ENCODE measurements at places on chromosomes 1 and 21.

- no peak for DNase-seq
Measured at GRCh38 chr1:211687462-211688215, 12.2 kb upstream of the NEK2 start.

GRCh38 chr21:27423038-27423437 lies 456.1 kb upstream of the ADAMTS5 start:
- DNase-seq = peak; percentile 74

- no peak for DNase-seq
Measured at GRCh38 chr1:3865606-3866160, 8.4 kb downstream of the DFFB start.

- no peak for DNase-seq
Measured at GRCh38 chr1:210189426-210189825, 43.2 kb upstream of the SERTAD4 start.

GRCh38 chr1:16183765-16184556 lies 28.1 kb upstream of the EPHA2 start:
- DNase-seq = no peak

DNA sequence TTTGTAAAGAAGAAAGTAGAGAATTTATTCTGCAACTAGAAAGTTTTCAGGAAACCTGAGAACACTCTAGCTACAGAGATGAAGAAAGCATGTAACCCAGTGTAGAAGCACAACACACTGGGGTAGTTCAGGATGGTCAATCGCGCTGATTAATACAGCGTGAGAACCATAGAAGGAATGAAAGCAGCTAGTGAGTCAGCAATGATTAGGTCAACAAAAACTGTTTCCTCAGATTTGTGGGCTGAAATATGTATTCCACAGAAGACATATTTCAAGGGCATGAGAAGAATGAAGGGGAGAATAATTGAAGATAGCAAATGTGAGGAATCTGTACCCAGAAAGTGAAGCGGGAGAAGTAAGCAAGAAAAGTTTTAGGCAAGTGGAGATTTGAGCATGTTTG lies 97.8 kb upstream of the ADGRL2 start:
- DNase-seq = no peak

DNA sequence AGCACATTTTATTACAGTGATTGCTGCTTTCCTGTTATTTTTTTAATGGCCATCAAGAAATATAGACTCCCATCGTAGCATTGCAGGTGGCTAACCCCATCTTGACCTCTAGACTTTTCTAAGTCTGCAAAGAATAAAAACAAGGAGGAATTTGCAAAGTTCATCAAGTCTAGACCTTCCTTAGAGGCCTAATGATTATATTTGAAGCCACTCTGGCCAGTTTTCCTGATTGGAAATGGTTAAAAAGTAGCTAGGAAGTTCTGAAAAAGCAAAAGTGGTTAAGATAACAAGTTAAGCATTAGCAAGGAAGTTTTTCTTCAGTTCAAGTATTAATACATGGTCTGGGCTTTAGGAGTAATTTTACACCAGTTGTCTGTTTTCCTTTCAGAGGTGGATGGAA lies 16.7 kb upstream of the KCNJ15 start:
- no peak for DNase-seq

GRCh38 chr1:76070538-76070937 lies 4.0 kb upstream of the ST6GALNAC3 start:
- no peak for DNase-seq

DNA sequence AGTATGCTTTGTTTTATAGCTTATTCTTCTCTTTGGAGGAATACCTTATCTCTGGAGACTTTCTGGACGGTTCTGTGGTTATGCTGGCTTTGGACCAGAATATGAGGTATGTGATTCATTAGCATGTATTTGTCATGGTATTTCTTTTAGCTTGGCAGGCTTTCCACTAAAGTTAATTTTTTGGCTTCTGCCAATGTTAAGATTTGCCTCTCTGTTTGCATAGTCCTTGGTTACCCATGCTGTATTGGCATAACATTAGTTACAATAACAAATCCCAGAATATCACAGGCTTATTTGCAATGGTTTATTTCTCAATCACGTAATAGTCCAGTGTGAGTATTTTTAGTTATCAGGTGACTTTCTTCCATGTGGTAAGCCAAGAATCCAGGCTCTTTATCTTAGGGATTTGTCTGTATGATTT lies 9.7 kb downstream of the ZMPSTE24 start:
- peak; percentile 70 for DNase-seq

DNA sequence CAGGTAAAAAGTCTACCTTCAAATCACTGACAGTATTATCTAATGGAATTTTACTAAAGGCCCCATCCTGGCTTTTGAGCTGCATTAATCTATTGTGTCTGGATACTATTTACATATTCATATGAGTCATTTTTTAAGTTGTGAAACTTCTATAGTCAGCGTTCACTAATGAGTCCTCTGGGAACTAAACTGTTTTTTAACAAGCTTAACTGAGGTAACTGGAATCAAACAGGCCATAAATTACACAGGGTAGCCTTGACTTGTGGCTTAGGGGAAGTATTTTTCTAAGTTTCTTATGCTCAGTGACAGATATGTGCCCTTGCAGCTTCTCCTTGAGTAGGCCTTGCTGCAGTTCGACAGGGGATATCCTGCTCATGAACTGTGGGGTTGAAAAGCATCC lies 68.8 kb downstream of the JMJD4 start:
- DNase-seq = no peak

DNA sequence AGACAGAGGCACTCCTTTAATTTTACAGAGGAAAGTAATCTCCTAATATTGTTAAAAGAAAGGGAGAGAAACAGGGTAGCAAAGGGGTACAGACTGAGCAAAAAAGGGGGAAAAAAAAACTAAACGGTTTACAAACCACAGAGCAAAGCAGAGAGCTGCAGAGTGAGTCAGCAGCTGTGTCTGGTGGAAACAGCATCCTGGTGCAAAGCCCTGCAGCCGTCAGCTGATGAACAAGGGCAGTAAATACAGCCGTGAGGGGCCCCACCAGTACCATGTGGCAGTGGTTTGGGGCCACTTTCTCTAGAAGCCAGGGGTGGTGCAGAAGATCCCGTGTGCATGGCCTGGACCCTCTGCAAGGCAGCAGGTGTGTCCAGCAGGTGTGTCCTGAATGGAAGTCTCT lies 111.3 kb downstream of the ERG start:
- no peak for DNase-seq

DNA sequence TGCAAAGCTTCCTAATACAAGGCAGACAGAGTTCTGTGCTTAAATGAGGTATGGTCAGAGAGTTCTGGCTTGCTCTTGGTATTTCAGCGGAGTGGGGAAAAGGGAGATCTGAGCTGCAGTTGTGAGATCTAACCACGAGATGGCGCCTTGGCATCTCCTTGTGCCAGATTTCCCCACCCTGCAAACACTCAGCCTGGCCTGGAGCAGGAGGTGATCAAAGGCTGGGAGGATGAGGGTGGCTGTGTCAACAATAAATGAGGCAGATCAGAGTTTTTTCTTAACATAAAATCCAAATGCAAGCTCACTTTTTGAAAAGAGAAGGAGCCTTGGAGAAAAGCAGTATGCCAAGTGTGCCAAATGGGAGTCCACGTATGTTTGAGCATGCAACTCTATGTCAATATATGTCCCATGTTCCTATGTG lies 4.1 kb upstream of the TFAP2E start:
- no peak for DNase-seq
